ENCODE measurements at places on chromosomes 6 and 20.
A peak's percentile ranks its signal among the peaks of the same experiment; 100 is the strongest.

- no peak for DNase-seq
These were observed 154.6 kb downstream of the CDKAL1 start for GRCh38 chr6:20688710-20689500.

- DNase-seq, result peak; percentile 85
These were observed 46.2 kb downstream of the SLC22A23 start for GRCh38 chr6:3410385-3411360.

GRCh38 chr6:31879143-31879542 is 346 bp upstream of the SLC44A4 start:
- DNase-seq, result no peak

- no peak for DNase-seq
These were observed 46.2 kb downstream of the SNRNP48 start for GRCh38 chr6:7636151-7636550.

- peak; percentile 95 for DNase-seq
These were observed 17.3 kb downstream of the EEF1E1 start for GRCh38 chr6:8085053-8085511.

- DNase-seq, result no peak
These were observed 25.0 kb downstream of the TAB2 start for GRCh38 chr6:149342525-149342924.

GRCh38 chr6:82086944-82087343 is 160.6 kb downstream of the IBTK start:
- no peak for DNase-seq

DNA sequence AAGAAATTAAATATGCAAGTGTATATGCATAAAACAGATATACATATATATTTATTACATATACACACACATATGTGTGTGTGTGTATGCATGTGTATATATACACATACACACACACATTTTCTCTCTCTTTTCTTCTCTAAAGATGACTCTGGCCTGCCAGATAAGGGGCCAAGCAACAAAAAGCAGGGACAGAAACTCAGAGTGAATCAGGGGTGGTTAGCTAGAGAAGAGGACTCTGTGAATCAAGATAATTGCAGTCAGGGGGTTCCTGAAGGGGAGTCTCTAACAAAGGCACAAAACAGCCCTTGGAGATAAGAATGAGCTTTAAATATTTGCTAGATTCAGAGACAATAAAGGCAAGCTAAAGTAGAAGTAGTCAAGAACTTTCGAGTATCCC is 650.5 kb downstream of the UTRN start:
- no peak for DNase-seq

GRCh38 chr6:2819978-2820377 is 21.7 kb downstream of the SERPINB1 start:
- DNase-seq, result peak; percentile 65

GRCh38 chr6:163489584-163489983 is 75.1 kb downstream of the QKI start:
- no peak for DNase-seq

DNA sequence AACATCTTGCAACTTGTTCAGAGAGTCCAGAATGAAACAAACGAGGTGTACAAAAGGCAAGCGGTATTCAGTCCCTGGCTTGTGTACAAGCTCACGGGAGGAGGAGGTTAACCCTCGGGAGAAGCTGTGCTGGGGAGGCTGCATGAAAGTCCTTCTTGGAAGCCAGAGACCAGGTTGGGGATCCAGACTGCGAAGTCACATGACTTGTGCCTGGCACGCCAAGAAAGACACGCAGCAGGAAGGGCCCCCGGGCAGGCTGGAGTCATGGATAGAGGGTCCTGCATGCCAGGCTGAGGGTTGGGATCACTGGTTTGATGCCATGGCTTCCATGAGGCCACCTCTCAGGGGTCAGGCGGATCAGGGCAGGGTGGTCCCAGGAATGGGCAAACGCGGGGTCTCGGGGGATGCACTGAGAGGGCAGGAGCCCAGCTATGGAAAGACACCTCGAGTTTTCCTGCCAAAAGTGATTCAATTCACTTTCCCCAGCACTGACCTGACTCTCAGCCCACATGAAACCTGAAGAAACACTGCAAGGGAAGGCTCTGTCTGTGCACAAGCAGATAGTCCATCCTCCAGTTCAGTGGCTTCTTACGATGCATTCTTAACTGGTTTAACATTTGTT is 79.4 kb downstream of the DLL1 start:
- no peak for DNase-seq

GRCh38 chr20:53623454-53624211 is 30.0 kb upstream of the ZNF217 start:
- peak; percentile 56 for DNase-seq

GRCh38 chr6:25499615-25500235 is 152.3 kb upstream of the SCGN start:
- no peak for DNase-seq

DNA sequence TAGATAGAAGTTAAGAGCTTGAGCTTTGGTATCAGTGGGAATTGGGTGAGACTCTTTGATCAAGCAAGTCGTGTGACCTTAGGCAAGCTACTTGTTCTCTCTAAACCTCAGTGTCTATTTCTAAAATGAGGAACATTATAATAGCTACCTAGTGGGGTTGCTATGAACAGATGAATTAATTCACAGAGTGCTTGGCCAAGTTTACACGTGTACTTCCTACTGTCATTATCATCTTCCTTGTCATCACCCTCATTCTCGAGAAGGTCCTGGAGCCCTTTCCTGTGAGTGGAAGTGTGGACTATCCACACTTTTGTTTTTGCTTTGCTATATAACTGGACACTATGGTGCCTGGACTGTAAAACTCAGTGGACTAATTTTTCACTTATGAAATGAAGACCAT is 64.0 kb downstream of the BCKDHB start:
- no peak for DNase-seq

DNA sequence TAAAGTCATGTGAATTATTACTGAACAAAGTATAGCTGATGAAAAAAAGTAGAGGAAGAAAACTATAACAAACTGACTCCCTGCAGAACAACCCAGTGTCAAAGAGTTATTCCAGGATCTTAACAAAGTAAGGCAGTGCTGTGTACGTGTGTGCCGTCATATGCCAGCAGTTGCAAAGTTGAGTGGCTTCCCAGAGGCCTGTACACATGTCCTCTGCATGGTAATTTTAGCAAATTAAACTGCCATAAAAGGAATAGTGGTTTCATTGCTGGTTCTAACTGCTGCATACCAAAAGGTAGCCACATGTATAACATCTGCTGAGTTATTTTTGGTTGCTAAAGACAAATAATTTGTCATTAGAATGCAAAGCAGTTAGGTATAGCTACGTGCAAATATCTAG is 44.8 kb downstream of the RIPOR2 start:
- DNase-seq, result no peak

GRCh38 chr6:125277838-125278237 is 23.9 kb downstream of the HDDC2 start:
- DNase-seq, result no peak

GRCh38 chr6:5338177-5338960 is 77.1 kb downstream of the FARS2 start:
- no peak for DNase-seq

GRCh38 chr20:62889871-62890270 is 28.2 kb upstream of the TCFL5 start:
- no peak for DNase-seq

DNA sequence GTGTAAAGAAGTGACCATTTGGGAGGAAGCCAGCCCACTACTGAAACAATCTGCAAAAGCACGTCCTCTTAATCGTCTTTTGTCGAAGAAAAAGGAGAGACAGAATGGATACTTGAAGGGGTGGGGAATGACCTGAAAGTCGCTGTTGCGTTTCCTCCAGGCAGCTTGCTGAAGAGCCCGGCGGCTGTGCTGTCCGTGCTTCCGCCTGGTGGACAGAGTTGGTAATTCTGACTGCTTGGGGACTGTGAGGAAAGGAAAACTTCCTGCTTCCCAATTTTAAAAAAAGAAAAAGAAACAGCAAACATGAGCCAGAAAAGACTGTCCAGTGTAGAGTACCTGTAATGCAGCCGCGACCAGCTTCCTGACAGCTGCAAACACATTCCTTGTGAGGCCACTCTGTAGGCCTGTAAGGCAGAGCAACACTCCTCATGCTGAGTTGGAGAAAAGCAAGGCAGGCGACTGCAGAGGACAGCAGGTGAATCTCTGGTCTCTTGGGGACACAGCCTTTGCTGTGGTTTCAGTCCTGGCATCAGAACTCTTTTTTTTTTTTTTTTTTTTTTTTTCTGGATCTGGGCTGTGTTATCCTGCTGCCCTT is 251.1 kb upstream of the TBX18 start:
- peak; percentile 86 for DNase-seq

- no peak for DNase-seq
These were observed 19.7 kb downstream of the ZDHHC14 start for GRCh38 chr6:157400676-157401075.

GRCh38 chr20:44460795-44461141 is 14.9 kb upstream of the TTPAL start:
- peak; percentile 17 for DNase-seq

- DNase-seq, result no peak
These were observed 60.1 kb upstream of the KHDRBS2 start for GRCh38 chr6:62345962-62346689.

DNA sequence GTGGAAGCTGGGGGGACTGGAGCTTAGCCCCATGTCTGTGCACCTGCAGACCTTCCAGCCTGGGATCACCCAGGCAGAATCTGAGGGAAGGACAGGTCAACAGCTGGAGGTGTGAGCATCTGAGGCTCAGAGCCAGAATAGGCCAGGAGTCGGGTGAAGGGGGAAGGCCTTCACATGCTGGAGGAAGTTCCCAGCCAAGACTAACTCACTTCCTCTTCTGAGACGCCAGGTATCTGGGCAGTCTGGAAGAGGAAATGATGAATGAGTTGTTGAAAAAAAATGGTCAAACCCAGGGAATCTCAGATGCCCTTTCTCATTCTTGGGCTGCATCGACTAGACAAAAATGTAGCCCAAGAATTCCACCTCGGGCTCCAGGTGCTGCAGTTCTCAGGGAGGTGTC is 73.6 kb upstream of the TIAM2 start:
- DNase-seq, result peak; percentile 53

DNA sequence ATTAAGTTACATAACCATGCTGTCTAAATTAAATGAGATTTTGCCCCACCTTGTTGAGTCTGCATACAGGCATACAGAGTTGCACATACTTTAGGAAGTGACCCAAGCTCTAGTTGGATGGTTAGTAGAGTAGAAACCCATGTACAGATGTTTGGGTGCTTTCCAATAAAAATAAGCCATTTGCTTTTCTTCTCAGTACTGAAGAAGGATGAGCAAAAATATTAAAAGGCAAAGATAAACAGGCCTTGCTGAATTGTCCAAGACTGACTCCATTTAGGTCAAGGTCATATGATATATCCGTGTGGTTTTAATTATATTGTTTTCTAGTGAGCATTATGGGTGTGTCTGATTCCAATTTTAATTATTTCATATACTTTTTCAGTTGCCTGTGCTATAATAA is 589.4 kb downstream of the RFPL4B start:
- peak; percentile 7 for DNase-seq

- no peak for DNase-seq
These were observed 7.5 kb downstream of the SMPD2 start for GRCh38 chr6:109447878-109448555.

DNA sequence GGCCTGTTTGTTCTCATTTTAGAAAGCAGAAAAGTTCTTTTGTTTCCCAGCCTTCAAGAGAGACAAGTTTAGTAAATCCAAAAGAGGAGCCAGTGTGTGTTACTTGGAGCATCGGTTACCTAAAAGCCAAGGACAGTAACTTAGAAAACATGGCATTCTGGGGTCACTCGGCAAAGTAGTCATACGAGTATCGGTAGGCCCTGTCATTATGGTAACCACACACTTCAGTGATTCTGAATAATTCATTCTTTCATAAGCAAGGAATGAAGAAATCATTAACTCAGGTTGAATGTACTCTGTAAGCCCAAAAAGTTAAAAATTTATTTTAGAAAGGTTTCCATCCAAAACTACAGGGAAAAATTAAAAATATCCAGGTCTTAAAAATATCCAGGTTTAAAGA is 34.0 kb downstream of the CNKSR3 start:
- no peak for DNase-seq

DNA sequence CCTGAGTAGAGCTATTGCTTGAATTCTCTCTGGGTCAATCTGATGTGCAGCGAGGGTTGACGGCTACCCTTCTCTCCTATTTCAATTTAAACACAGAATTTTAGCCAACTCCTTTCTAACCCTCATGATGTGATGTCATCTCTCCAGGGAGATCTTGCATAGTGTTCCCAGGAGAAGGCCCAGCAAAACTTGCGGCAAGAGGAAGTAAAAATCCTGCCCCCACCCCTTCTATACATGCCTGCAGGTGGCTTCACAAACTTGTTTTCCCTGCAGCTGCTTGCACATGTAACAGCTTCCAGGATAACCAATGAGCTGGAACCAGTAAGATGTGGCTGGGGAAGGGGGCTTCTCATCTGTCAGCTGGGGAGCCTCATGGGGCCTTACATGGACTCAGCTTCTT is 169.3 kb upstream of the CDH4 start:
- DNase-seq, result no peak

- peak; percentile 25 for DNase-seq
These were observed 13.6 kb downstream of the ITPA start for GRCh38 chr20:3222635-3223600.

GRCh38 chr6:18515767-18516166 is 128.6 kb downstream of the RNF144B start:
- DNase-seq, result no peak

DNA sequence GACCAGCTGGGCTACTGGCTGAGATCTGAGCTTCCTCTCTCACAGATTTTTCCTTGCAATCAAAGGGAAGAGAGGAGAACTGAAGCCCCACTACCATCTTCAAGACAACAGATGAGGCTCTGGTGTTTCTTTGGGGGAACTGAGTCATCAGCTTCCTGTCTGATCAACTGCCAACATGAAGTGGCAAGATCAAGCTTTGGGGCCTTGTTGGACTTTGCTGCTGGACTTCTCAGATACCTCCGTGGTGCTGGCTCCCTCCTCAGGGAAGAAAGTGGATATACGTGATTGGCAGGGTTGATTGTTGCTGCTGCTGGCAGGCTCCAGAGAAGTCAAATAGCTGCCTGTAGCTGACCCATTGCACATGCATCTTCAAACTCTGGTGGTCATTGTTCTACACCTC is 3.6 kb upstream of the TOX2 start:
- DNase-seq, result peak; percentile 97

DNA sequence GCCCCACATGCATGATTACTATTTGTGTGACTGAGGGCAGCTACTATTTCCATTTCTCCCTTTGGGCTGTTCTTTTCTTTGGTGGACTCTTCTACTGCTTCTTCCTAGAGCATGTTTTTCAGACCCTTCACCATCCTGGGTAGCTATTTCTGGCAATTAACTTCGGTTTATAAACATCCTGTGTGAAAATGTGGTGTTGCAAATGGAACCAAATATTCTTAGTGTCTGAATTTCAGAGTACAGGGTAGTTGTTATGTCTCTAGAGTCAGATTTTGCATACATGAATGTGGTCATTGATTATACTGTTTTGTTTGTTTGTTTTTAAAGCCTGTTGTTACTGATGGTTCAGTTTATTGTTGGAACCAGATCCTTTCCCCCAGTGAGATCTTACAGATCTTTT is 49.7 kb downstream of the PROKR2 start:
- no peak for DNase-seq

All from lung microvascular endothelial cell (primary cell).